Stimulated activated CD4-positive, alpha-beta T cell treated with anti-CD3 and anti-CD28 coated beads, TNF-alpha, amount 100 ng/mL, for 4 hours (primary cell): ENCODE measurements at places on chromosomes 5 and 9.
A peak's percentile ranks its signal among the peaks of the same experiment; 100 is the strongest.

- no peak for DNase-seq
Observed at GRCh38 chr9:133089271-133089671, 27.5 kb downstream of the CEL start.

DNA sequence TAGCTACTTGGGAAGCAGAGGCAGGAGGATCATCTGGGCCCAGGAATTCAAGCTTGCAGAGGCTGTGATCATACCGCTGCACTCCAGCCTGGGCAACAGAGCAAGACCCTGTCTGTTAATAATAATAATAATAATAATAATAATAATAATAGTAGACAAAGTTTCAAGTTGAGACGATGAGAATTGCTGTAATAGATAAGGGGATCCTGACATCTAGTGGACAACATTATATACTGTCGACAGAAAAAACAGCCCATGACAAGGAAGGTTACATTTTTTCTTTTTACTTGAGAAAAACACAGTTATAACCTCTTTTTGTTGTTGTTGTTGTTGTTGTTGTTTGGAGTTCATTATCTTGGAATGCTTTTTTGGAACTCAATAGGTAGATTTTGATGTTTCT is 35.3 kb downstream of the NDFIP1 start:
- DNase-seq, result no peak

DNA sequence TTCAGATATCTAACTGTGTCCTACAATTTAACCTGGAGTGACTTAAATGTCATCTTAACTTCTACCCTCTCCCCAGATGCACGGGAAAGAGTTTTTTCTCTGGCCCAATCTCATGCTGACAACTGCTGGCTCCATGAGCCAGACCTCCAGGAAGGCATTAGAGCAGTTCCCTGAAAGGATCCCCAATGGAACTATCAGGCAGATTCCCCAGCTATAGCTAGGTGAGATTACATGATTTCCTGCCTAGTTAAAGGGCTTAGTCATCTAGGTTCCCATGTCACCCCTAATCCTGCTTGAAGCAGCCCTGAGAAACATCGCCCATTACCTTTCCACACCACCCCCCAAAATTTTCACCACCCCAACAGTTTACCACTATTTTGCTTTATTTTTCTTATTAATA is 373.5 kb upstream of the TRPC7 start:
- no peak for DNase-seq

DNA sequence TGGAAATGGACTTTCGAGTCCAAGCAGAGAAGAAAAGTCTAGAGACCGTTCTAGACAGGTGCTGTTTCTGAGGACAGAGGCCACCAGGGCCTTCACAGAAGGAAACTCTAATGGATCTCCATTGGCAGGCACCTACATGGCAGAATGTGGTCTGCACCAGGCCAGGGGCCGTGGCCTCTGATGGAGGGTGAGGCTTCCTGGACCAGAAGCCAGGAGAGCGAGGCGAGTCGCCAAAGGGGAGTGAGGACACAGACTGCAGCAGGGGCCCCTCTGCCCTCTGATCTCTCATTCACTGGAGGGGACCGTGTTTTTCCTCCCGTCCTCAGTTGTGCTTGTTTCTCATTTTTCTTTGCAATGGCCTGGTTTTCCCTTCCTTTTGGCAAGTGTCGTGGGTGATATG is 41.1 kb downstream of the ALG2 start:
- no peak for DNase-seq

- DNase-seq, result no peak
Observed at GRCh38 chr5:132559383-132560060, 2.7 kb downstream of the RAD50 start.

DNA sequence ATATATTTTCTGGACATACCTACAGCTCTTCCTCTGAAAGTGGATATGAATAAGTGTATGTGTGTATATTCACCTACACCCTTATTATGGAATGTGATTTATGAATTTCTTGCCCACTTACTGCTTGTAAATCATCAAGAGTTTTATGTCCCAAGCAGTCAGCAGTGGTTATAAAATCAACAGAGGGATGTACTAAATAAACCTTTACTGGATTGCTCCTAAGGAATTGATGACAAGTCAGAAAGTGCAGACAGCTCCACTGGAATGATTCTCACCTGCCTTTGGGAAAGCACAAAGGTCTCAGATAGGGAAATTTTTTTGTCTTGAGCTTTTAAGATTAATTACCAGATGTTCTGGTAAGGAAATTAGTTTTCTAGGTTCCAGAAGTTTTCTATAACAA is 9.3 kb downstream of the TMEM174 start:
- no peak for DNase-seq

DNA sequence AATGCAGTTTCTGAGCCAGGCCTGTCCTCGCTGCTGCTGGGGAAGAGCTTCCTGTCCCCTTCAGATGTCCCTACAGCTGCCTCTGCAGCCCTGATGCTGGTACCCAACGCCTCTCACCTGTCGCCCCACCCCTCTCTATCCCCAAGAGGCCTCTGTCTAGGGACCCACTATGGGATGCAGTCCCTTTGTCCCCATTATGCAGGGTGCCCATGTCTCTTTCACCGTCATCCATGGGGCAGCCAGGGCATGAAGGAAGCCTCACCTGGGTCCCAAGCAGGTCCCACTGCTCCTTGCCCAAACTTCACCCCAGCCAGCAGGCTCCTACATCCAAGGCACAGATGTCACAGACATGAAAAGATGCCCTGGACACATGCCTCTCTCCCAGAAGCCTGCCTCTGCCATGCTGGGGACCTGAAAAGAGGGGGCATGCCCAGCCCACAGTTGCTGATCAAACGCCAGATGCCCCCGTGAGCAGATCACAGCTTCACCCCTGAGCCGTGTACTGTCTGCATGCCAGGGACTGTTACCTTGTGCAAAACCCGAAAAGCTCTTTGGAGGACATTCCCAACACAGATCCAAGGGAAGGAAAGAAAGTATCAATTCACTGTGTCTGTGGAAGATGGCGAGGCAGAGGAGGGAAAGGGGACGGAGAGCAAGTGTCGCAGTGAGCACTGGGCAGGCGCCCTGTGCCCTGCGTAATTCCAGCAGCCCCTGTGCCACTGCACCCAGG is 81.0 kb downstream of the ADAMTS2 start:
- no peak for DNase-seq

DNA sequence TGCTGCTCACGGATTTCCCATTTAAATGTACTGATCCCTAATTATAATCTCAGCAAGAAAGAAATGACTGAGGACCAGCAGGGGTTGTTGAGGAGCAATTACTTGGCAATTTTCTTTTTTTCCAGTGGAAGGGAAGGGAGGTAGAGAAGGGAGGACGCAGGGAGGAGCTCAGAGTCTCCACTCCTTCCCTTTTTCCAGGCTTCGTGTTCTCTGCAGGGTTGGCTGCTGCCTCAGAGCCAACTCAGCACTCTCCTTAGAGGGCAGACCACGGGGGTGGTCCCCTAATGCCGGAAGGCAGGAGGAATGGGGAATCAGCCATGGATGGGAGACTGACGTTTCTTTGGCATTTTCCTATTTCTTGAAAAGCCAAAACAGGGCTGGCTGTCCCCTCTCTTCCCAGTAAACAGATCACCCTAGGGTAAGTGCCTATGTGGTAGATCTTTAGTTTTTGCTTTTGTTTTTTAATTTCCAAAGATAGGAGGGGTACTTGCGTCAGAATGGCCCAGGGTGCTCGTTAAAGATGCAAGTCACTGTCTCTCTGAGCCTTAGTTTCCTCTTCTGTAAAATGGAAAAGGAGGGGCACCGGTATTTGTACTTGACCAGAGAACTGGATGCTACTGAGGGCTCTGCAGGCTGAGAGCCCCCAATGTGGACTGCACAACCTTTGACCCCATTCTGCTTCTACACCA is 39.6 kb upstream of the LCP2 start:
- DNase-seq, result no peak

DNA sequence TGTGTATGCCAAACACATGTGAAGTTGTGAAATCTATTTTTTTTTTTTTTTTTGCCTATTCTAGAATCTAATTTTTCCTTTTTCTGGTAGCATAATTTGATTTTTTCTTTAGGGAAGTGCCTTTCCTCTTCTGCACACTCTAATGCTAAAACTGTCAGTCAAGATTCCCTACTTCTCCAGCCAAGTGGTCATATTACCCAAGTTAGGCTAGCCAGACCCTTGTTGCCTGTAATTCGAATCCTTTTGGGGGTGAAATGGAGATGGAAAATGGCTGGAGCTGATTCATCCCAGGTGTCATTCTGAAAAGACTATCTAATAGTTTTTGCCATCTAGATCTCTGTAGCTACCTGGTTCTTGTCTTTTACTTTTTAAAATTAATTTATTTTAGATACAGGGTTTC is 24.8 kb upstream of the UBAP1 start:
- DNase-seq, result no peak

DNA sequence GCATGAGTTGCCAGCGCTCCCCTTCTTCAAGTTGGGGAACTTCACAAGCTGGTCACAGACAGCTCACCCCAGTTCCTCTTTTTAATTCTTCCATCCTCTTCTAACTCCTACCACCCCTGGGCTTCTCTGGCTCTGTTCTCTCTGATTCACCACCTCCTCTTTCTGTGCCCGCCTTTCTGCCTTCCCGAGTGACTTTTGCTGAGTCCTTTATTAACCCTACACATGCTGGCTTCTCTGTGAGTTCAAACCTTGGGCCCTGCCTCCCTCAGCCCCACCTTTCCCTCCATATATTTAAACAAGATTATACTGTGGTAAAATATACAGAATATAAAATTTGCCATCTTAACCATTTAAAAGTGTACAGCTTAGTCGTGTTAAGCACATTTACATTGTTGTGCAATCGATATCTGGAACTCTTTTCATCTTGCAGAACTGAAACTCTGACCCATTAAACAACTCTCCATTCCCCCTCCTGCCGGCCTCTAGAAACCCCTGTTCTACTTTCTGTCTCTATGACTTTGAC is 32.0 kb downstream of the SLC46A2 start:
- DNase-seq, result no peak

DNA sequence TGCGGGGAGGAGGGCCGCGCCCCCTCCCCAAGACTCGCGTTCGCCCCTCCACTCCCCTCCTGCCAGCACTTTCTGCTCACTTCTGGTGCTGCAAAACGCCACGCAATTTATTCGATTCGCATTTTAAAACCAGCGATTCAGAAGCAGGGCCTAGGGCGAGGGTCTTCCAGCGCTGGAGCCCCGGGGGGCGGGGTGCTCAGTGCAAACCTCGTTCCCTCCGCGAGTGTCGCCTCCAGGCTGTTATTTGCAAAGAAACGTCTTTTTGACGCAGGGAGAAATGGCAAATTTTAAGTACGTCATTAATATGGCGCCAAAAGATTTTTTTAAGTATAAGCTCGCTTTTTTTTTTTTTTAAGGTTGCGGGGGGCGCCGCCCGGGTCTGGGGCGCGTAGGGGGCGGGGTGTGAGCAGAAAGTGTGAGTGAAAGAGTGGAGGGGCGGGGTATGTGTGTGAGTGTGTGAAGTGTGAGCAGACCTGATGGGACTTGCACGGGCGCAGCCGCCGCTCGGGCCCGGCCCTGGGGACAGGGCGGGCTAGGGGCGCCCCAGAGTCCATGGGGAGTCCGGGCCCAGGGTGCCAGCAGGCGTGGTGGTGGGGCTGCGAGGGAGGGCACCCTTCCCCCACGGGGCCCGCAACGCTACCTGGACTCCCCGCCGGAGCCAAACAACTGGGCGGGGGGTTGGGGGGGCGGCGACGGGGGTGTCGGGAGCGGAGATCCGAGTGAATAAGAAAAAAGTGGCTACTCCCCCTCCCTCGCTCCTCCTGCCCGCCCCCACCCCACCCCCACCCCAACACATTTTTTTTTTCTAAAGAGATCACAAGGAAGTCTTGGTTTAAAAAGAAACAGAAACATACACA is at the start of gene JADE2:
JADE2 (plus strand) TSS at position 845 of the 857 bp plus-strand sequence. CDS start 10,188 bp downstream, outside the sequence.
- DNase-seq, result peak; percentile 61

DNA sequence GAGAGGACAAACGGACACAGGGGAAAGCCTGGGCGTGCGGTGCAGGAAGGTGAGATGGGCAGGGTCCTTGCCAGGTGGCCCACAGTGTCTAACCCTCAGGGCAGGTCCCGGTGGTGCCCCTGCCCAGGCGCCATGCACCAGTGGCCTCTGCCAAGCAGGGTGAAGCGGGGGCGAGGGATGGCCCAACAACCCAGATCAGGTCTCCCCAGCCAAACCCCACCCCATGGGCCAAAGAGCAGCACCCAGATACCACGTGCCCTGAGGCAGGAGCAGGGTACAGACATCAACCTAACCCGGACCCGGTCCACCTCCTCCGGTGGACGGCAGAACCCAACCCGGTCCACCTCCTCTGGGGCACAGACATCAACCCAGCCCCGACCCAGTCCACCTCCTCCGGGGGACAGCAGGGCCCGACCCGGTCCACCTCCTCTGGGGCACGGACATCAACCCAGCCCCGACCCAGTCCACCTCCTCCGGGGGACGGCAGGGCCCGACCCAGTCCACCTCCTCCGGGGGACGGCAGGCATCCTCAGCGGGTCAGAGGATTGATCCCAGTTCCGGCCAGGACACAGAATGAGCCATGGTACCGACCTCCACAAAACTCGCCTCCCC is 12.8 kb downstream of the SLC12A7 start:
- DNase-seq, result no peak

DNA sequence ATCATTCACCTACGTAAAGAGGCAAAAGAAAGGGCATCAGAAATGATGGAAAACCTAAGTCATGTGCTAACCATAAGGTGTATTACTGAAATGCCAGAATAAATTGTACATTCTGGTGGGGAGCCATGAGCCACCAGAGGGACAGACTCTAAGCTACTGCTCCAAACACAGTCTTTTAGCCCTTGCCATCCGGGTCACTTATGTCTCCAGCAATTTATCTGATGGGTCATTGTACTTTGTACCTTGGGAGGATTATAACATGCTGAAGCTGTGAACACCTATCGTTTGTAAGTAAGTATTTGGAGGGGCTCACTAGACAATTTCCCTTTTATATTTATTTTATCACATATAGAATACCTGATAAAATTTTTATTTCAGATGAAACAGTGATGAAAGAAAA is 495.1 kb downstream of the KIF4B start:
- DNase-seq, result no peak

DNA sequence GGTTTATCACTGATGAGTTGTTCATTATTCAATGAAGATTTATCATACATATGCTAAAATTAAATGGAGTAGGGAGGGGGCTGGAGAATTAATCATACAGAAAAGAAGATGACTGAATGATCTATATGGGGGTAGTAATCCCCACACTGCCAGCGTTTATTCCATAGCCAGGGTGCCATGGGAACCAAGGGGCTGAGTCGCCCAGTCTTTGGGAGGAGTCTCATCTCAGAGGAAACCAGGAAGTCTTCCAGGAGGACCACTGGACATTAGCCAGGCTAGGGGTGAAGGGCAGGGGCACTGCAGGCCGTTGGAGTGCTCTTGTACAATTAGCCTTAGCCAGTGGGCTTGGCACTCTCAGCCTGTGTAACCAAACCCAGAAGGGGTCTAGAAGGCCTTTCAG is 226.5 kb downstream of the ARL15 start:
- no peak for DNase-seq

DNA sequence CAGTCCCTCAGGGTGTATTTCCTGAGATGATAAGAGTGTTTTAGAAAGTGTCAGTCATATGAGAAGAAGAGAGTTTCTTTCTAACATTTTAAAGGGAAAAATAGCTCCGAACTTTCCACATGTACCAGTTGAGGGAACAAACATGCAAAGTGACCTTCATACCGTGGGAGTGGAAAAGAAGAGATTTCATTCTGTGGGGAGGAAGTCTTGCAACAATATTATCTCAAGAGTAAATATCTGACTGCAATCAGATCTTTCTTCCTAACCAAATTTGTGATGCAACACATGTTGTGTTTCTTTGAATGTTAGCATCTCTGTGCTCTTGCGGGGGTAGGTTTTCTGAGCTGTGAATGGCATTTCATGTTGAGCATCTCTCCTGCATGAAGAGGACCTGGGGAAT is 30.6 kb downstream of the ANKRD55 start:
- no peak for DNase-seq

- DNase-seq, result no peak
Observed at GRCh38 chr9:108290839-108291585, 564.8 kb downstream of the ACTL7B start.

- no peak for DNase-seq
Observed at GRCh38 chr5:84184857-84185256, 199.8 kb downstream of the EDIL3 start.
